ENCODE measurements at places on chromosomes 11 and 22.
A peak's percentile ranks its signal among the peaks of the same experiment; 100 is the strongest.

DNA sequence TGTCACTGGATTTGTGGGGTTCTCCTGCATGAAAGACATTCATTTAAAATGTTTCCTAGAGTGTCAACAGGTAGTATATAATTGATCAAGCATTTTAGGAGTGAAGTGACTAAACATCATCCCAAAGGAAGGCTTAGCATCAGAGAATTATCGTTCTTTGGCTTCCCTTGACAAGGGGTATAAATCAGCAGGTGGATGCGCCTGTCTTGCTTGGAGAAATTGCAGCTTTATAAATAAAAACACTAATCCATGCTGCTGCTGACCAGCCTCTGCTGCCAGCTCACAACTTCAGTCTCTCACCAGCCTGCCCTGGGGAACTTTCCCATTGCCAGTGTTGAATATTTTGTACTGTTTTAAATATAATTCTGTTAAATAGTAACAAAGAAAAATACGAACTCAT, 1184.7 kb upstream of the TENM4 start:
- DNase-seq: no peak

DNA sequence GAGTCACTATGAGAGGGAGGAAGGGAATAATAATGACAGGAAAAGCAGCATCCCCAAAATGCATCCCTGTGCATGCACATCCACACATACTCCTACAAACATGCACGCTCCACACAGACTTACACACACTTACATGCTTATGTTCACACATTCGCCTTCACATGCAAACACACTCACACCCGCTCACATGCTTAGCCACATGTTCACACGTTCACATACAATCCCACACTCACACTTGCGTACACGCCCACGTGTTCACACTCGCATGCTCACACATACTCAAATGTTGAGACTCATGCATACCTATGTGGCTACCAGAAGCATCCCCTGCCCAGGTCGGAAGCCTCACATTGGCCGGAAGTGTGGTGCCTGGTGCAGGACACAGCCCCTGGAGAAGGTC, 372.1 kb downstream of the MN1 start:
- no peak for DNase-seq

GRCh38 chr11:256952-257737, 20.4 kb downstream of the PSMD13 start:
- DNase-seq: no peak

DNA sequence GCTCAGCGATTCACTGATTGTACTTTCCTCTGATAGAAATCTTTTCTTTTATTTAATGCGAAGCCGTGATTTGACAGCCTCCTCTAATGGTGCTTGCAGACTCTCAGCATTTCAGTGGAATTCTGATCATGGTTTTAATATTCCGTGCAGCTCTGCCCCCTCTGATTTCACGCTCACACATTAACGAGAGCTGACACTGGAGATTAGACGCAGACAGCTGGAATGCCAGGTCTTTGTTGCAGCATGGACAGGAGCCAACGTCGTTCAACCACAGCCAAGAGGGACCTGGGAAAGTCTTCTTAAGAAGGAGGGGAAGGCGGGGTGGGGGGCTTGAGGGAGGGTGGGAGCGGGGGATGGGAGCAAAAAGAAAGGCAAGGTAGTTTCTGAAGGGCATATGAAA, 186.4 kb downstream of the BLID start:
- peak; percentile 74 for DNase-seq

DNA sequence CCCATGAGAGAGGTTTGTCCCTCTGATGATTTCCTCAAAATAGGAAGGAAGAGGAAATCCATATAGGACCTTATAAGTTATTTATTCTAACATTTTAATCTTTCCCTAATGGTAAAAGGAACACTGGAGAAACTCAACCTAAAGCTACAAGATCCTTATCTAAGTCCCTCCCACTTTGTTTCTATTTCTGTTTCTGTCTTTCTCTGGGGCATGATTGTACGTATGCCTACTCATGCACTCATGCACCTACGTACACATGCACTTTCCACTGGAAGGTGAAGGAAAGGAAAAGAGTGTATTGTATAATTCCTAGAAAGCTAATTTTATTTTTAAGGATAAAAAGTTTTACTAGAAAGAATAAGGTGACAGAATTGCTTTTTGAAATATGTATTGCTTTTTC, 125.0 kb downstream of the RAB38 start:
- no peak for DNase-seq

GRCh38 chr11:83717537-83717936, 431.4 kb upstream of the CCDC90B start:
- DNase-seq: no peak

- no peak for DNase-seq
Measured at GRCh38 chr22:34880662-34881061, 185.3 kb upstream of the ISX start.

DNA sequence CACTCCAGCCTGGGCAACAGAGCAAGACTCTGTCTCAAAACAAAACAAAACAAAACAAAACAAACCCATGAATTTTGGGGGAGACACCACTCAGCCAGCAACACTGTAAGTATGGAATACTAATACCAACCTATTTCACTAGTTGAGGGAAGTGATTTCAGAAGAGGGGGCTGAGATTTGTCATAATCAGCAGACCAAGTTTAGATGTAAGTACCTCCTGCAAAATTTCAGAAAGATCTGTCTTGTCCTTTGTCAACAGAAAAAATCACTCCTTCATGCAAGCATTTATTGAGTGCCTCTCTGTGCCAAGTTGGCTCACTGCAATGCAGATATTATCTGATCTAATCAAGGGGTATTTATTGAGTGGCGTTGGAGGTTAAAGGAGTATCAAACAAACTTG, 23.4 kb upstream of the ADA2 start:
- no peak for DNase-seq

- DNase-seq: no peak
Measured at GRCh38 chr11:78344094-78344493, 73.5 kb downstream of the GAB2 start.

GRCh38 chr11:820655-821511, 2.2 kb downstream of the PNPLA2 start:
- no peak for DNase-seq

DNA sequence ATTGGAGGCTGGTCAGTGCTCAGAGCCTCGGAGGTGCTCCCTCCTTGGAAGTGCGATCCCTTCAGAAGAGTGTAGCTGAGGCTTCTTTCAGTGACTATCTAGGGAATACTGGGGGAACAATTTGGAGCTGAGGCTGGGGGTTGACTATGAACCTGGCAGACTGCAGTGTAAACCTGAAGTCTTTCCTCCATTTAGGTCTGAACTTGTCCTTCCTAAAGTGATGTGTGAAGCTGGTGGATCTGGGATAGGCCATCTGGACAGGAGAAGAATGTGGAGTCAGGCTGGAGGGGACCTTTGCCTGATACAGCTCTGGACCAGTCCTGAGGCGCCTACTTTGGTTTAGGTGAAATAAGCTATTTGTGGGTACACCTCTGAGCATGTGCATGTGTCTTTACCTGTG, 3.5 kb upstream of the INSC start:
- DNase-seq: no peak

DNA sequence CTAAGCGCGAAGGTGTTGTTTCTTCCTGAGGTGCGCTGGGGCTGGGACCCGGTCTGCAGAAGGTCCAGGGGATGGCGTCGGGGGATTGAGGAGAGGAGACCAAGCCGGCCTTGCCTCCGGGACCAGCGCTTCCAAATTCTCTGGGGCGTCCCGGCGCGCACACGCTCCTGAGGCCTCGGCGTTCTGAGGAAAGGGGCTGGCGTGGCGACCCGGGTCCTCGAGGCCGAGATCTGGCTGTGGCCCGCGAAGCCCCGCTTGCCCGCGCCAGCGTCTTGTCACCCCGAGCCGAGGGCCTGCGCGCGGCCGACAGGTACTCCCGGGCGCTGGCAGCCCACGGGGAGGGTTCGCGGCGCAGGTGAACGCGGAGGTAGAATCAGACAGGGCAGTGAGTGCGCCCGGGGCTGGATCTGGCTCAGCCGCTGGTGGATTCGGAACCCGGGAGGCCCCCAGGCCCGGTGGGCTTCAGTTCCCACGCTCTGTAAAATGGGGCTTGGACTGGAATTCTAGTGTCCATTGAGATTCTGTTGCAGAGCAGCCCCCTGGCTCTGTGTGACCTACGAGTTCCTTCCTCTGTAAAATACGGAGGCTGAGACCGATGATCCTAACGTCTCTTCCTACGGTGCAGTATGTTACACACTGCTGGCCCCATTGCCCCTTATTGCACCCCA, 14.7 kb downstream of the SSH3 start:
- no peak for DNase-seq

GRCh38 chr22:33020721-33021120, 37.5 kb downstream of the SYN3 start:
- no peak for DNase-seq

- no peak for DNase-seq
Measured at GRCh38 chr22:27309697-27310096, 491.9 kb downstream of the MN1 start.

DNA sequence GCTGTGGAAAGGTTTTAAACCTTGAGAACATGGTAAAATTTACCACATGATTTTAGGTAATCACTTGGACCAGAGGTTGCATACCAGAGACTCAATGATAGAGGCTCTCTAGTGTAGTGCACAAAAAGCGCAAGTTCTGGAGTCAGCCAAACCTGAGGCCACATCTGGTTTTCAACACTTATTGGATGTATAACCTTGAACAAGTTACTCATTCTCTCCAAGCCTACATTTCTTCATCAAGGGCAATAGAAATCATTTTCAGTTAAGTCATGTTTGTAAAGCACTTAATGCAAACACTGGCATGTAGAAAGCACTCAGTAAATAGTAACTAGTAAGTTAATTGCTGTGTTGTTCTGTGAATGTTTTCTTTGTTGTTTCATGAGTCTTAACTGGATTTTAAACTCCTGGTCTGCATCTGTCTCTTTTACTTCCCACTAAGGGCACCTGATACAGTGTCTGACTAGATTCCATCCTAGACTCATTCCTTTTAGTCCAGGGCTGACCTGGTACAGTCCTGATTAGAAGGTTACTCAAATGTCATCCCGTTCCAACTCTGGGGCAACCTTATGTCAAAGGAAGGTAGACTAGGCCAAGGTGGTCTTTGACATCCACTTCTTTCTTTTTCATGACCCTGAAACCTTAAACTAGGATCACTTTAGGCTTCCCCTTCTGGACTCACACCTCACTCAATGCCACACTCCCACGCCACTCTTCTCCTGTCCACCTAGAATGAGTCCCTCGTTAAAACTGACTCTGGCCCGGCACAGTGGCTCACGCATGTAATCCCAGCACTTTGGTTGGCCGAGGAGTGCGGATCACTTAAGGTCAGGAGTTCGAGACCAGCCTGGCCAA, 34.5 kb upstream of the EED start:
- no peak for DNase-seq

GRCh38 chr22:30694640-30695350, at the start of gene OSBP2:
TSS of gene OSBP2 (plus strand) at chr22:30694874. CDS start at chr22:30694910, 36 bp downstream.
- DNase-seq: peak; percentile 80

DNA sequence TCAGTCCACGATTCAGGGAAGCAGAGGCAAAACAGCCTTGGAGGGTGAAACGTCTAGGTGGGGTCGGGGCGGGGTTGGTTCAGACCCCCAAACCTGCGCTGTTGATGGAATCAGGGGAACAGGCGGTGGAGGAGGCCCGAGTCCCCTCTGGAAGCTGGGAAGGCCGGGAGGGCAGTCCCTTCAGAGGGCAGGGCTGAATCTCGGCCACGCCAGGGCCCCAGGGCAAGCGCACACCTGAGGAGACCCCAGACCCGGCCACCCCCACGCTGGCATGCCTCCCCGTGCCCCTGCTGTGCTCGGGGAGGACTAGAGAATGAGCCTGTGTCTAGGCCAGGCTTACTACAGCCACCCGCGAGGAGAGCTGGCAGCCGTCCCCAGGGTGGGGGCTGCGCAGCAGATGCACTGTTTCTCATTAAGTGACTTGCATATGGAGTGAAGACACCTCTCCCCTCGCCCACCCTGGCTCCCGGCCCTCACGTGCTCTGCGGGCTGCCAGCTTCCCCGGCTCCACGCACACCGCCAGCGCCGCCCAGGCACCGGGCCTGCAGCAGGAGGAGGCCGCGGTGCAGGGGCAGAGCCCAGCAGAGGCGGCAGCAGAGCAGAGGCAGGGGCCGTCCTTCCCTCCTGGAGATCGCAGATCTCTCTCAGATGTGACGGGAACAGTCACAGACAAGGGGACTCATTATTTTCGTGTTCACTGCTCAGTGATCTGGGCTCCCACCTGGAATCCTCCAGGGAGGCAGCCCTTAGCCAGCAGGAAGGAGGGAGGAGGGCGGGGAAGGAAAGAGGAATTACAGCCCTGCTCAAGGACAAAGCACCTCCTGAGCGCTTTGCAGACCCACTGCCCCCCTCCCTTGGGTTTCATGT, 47.1 kb upstream of the OPCML start:
- peak; percentile 17 for DNase-seq

DNA sequence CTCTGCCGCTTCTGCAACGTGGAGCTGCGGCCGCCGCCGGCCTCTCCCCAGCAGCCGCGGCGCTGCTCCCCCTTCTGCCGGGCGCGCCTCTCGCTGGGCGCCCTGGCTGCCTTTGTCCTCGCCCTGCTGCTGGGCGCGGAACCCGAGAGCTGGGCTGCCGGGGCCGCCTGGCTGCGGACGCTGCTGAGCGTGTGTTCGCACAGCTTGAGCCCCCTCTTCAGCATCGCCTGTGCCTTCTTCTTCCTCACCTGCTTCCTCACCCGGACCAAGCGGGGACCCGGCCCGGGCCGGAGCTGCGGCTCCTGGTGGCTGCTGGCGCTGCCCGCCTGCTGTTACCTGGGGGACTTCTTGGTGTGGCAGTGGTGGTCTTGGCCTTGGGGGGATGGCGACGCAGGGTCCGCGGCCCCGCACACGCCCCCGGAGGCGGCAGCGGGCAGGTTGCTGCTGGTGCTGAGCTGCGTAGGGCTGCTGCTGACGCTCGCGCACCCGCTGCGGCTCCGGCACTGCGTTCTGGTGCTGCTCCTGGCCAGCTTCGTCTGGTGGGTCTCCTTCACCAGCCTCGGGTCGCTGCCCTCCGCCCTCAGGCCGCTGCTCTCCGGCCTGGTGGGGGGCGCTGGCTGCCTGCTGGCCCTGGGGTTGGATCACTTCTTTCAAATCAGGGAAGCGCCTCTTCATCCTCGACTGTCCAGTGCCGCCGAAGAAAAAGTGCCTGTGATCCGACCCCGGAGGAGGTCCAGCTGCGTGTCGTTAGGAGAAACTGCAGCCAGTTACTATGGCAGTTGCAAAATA, 816 bp downstream of the PDE3B start:
- peak; percentile 81 for DNase-seq

GRCh38 chr11:92897487-92897886, 72.0 kb upstream of the MTNR1B start:
- no peak for DNase-seq

DNA sequence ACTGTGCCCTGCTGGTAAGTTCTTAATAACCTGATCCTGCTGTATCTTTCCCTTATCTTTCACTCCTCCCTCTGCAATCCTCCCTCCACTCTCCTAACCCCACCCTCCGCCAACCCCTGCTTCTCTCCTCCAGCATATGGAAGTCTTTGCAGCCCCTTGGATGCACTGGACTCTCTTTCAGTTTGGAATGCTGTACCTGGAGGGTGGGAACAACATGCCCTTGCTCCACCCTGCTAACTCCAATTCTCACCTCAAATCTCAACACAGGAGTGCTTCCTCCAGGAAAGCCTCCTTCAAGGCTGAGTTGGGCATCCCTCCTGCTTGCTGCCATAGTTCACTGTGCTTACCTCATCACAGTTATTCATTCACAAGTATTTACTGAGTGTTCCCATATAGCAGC, 52.8 kb upstream of the LDLRAD3 start:
- DNase-seq: no peak

All from spinal cord (tissue), 10 donors.